ENCODE measurements at places on chromosomes 1 and 21. TPM values are rescaled to one million over a fixed set of nuclear protein-coding genes. Genes with fewer than 3 reads are reported as not detected.

DNA sequence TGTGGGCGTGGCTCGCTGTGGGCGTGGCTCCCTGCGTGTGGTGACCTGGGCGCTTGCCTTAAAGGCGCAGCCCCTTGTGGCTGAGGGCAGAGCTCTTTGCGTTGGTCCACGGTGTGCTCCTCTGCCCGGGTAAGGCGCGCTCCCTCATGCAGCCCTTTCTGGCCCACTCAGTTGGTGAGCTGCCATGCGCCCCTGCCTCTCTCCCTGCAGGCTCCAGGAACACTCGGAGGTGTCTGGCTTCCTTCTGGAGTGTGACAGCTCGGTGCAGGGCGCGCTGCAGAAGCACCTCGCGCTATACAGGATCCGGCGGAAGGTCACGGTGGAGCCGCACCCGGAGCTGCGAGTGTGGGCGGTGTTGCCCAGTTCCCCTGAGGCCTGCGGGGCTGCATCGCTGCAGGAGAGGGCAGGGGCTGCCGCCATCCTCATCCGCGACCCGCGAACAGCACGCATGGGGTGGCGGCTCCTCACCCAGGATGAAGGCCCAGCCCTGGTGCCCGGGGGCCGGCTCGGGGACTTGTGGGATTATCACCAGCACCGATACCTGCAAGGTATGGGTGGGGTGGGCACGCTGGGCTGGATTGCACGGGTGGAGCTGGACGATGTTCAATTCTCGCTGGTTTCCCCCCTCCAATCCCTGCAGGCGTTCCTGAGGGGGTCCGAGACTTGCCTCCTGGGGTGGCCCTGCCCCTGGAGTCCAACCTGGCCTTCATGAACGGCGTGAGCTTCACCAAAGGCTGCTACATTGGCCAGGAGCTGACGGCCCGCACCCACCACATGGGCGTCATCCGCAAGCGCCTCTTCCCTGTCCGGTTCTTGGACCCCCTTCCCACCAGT, 9.1 kb downstream of the IBA57 start:
- H3K4me1 ChIP-seq, result peaks cover 2% of the 10 kb centered on the region
- H3K27ac ChIP-seq, result no peak overlapping the region
- no peak overlapping the region for H3K4me3 ChIP-seq
- peaks cover 19% of the 10 kb centered on the region for H3K36me3 ChIP-seq
- H3K27me3 ChIP-seq, result no peaks in the 10 kb centered on the region

DNA sequence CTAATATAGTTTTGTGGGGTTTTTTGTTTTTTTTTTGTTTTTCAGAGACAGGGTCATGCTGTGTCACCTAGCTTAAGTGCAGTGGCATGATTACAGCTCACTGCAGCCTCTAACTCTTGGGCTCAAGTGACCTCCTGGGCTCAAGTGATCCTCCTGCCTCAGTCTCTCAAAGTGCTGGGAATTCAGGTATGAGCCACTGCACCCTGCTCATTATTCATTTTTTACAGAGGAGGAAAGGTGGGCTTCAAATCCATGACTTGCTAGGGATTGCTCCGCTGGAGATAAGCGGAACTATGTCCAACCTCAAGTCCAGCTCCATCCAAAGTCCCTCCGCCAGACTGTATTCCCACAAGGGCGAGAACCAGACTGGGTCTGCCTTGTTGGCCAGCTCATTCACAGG, 8.0 kb upstream of the SPOCD1 start:
- no peaks in the 10 kb centered on the region for H3K36me3 ChIP-seq
- no peak for DNase-seq
- no peak overlapping the region for H3K27ac ChIP-seq
- no peak overlapping the region for H3K4me3 ChIP-seq
- H3K4me1 ChIP-seq, result no peaks in the 10 kb centered on the region
- H3K27me3 ChIP-seq, result no peaks in the 10 kb centered on the region

- H3K4me1 ChIP-seq, result no peaks in the 10 kb centered on the region
- no peak overlapping the region for H3K4me3 ChIP-seq
Observed at GRCh38 chr21:24200052-24200451, 1407.2 kb downstream of the MRPL39 start.

- H3K27ac ChIP-seq, result peak overlapping the region; percentile 92
- H3K27me3 ChIP-seq, result no peaks in the 10 kb centered on the region
- no peak overlapping the region for H3K4me3 ChIP-seq
- H3K36me3 ChIP-seq, result peaks cover 6% of the 10 kb centered on the region
- H3K4me1 ChIP-seq, result peaks cover 58% of the 10 kb centered on the region
- no peak for DNase-seq
Observed at GRCh38 chr1:206003854-206004800, 932 bp upstream of the RAB7B start.

- H3K27ac ChIP-seq, result peak overlapping the region; percentile 25
- H3K27me3 ChIP-seq, result no peaks in the 10 kb centered on the region
- DNase-seq, result peak; percentile 61
- H3K36me3 ChIP-seq, result peaks cover 7% of the 10 kb centered on the region
Observed at GRCh38 chr1:226181996-226182714, 4.4 kb downstream of the ACBD3 start.

GRCh38 chr21:17200250-17200649, 312.6 kb upstream of the CXADR start:
- H3K27ac ChIP-seq, result no peak overlapping the region
- no peaks in the 10 kb centered on the region for H3K4me1 ChIP-seq
- DNase-seq, result no peak
- no peak overlapping the region for H3K4me3 ChIP-seq

- H3K36me3 ChIP-seq, result no peaks in the 10 kb centered on the region
- no peak overlapping the region for H3K4me3 ChIP-seq
- no peak overlapping the region for H3K27ac ChIP-seq
- peaks cover 40% of the 10 kb centered on the region for H3K27me3 ChIP-seq
- H3K4me1 ChIP-seq, result no peaks in the 10 kb centered on the region
Observed at GRCh38 chr1:161483361-161483760, 21.9 kb upstream of the FCGR2A start.

SYCP1 gene
- total RNA-seq, result not detected
